ENCODE measurements at places on chromosomes 12 and 14.
A peak's percentile ranks its signal among the peaks of the same experiment; 100 is the strongest.

- DNase-seq = no peak
These were observed 23.2 kb upstream of the MEG3 start for GRCh38 chr14:100802766-100803165.

GRCh38 chr14:105149146-105149781, 19.3 kb downstream of the JAG2 start:
- DNase-seq = no peak

DNA sequence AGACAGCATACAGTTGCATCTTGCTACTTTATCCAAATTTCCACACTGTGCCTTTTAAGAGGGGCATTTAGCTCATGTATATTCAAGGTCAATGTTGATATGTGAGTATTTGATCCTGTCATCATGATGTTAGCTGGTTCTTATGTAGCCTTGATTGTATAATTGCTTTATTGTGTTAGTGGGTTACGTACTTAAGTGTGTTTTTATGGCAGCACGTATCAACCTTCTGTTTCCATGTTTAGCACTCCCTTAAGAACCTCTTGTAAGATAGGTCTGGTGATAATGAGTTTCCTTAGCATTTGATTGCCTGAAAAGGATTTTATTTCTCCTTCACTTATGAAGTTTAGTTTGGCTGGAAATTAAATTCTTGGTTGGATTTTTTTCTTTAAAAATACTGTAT, 445.2 kb downstream of the NAV3 start:
- DNase-seq = no peak

- no peak for DNase-seq
These were observed 2.2 kb downstream of the SCNN1A start for GRCh38 chr12:6373022-6373787.

- DNase-seq = no peak
These were observed 143.8 kb upstream of the DAAM1 start for GRCh38 chr14:59044707-59045106.

DNA sequence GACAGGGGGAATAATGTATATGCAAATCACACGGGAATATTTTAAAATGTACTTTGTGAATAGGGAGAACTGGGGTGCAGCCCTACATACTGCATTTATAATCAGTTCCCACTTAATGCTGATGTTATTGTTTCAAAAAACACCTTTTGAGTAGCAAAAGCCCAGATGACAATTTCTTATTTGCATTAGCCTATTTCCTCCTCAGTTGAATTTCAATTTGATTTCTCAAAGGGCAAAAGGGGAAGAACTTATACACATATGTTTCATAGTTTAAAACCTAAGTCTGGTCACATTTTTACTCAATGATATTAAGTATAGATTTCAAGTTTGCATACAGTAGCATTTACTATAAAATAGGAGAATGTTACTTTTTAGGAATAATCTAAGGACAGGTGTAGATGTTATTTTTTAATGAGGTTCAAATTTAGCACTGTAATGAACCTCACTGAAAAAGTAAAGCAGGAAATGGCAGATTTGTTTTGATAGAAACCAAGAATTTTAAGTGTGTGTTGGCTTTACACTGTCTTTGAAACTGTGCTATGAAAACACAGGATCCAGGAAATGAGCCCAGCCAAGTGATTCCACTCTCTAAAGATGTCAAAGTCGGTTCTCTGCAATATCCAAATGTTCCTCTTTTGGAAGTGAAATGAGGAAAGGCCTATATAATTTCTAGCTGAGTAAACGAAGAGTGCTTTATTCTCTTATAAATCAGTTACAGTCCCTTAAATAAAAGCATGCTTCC, 367.4 kb downstream of the BTG1 start:
- DNase-seq = no peak

DNA sequence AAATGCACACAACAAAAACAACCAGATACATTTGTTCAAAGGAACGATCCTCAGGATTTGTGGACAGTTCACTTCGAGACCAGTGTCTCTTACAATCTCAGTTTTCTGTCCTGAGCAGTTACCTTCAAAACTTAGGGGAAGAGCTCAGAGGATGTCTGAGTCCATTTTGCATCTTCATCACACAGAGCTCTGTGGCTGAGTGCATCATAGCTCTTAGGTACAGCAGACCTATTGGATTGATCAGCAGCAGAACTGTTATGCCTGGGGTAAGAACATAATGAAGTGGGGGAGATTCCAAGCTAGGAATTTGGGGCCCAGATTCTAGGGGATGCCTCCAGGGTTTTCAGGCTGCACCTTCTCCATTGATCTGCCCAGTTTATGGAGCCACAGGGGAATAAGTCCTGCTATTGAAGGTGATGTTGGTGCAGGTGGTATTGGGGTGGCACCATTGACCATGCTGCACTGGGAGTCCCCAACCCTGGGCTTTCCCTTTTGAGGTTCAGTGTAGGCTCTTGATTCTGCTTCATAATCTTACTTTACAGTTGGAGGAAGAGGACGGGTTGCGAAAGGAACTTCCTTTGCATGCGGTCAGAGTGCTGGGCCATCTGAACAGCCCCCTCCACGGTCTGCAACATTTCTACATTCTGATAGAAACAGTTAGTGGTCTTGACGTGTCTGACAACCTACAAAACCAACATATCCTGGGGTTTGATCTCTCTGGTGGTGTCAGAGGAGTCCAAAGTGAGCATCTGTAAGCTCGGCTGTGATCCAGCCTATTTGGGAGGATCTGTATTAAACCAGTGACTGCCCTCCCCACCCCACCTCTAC, 112.8 kb downstream of the CHST11 start:
- DNase-seq = peak; percentile 4

GRCh38 chr12:87413784-87414183, 615.4 kb downstream of the C12orf50 start:
- no peak for DNase-seq

DNA sequence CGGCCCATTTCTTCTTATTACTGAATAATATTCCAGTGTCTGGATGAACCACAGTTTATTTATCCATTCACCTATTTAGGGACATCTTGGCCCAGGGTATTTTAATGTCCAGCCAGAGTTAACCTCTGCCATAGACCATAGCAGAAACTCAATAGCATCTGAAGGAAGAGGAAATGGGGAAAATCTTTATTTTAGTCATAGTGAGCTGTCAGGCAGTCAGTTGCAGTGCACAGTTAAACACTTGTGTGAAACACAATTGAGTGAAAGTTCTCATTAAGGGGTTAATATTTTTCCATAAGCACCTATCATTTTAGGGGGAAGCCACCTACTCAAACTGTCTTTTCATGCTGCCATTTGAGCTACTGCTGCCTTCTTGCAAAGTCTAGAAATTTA, 197.3 kb upstream of the PPFIA2 start:
- DNase-seq = no peak

DNA sequence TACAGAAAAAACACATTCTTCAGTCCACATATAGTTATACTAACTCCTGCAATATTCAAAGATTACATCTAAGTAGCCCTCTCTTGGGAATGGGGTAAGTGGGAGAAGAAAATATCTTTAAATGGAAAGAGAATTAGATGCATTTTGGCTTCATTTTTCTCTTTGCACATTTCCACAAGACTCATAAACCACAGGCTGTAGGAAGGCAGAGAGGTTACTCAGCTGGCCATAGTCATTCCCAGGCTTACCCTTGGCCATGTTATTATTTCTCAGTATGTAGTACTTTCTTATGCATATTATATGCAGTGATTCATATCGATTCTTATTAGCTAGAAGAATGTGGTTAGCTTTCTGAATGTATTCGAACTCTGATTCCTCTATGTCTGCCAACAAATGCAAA, 92.2 kb downstream of the PTPRR start:
- DNase-seq = no peak

- no peak for DNase-seq
These were observed 50.7 kb downstream of the A2M start for GRCh38 chr12:9064815-9065606.

DNA sequence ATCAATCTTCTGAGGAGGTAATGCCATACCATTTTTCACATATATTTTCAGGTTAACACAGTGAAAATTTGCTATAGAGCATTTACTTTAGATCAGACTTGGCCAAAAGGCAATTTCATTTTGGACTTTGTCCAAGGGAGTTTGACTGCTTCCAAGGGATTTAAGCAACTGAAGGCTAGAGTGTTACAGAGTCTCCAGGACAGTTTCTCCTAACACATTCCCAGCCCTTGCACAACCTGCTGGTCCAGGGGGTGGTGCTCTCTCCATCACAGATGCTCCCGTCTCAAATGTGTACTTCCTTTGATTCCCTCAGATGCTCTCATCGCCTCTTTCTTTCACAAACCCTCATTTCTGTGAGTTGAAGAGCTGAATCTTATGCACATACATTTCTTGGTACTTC, 143.1 kb downstream of the TPH2 start:
- DNase-seq = no peak

DNA sequence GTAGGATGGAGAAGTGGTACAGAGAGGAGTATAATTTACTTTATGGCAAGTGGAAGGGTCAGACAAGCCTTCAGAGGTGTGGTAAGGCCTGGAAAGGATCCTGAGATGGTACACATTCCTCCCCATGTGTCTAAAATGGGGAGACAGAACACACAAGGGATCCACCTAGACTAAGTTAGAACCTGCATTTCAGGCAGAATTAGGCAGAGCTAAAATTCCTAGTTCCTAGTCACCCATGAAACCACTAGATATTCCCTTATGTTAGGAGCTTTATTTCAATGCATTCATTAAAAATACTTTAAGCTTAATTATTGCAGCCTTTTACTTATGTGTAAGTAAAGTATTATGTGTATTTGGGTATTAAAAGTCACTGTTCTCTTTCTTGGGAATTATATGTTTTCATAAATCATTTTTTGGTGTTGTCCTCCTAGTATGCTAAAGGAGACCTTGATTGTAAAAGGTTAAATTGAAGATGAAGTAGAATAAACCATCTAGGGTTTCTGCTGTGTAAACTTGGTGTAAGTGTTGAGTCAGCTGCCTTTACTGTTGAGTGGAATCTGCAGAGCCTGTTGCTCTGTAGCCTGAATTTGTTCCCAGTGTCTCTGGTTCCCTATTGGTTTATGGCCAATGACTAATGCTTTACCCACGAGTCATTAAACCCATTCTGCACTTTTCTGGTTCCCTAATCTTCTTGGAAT, 423.2 kb downstream of the ATP23 start:
- no peak for DNase-seq

- no peak for DNase-seq
These were observed 77.6 kb downstream of the ALX1 start for GRCh38 chr12:85357609-85358008.

DNA sequence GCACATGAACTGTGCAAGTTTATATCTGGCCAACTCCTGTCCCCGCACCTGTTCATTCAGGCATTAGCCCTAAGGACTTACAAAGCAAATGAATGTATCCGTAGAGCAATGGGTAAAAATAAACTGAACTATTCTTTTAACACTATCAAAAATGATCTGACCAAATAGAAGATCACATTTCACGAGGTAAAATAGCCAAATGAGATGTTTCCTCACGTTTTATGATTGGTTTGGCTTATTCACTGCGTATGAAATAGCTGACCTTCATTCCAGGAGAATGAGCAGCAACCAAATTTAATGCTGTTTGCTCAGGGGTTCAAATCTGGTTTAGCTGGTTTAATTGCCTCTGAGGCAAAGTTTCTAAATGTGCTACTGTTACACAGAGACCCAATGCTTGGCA, 216.0 kb upstream of the EEA1 start:
- DNase-seq = no peak

GRCh38 chr12:70609203-70609602, 28.0 kb downstream of the PTPRB start:
- DNase-seq = no peak

- DNase-seq = no peak
These were observed 4.0 kb downstream of the STON2 start for GRCh38 chr14:81396113-81396512.

GRCh38 chr12:6946033-6946919, 2.5 kb downstream of the C12orf57 start:
- DNase-seq = no peak

GRCh38 chr14:68395604-68396003, 397.3 kb downstream of the ZFP36L1 start:
- no peak for DNase-seq

DNA sequence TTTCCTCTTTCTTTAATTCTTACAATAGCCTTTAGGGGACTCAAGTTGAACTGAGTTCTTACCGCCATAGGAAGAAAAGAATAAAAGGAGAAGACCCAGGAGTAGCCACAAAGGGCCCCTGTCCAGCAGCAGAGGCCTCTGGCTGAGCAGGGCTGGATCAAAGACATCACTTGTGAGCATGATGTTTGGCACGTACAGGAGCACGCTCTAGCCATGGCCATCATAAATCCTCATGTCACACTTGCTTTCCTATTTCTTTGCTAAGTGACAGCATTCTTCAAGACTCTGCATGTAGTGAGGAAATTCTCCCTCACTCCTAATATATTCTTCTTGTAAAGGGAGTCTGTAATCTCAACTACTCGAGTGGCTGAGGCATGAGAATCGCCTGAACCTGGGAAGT, 15.7 kb downstream of the CLEC4C start:
- DNase-seq = no peak

GRCh38 chr12:76830436-76830835, 48.4 kb downstream of the CSRP2 start:
- DNase-seq = no peak

Data from activated T-cell treated with anti-CD3 and anti-CD28 coated beads for 4 hours (primary cell).